ENCODE measurements at places on chromosomes 6 and 20.

DNA sequence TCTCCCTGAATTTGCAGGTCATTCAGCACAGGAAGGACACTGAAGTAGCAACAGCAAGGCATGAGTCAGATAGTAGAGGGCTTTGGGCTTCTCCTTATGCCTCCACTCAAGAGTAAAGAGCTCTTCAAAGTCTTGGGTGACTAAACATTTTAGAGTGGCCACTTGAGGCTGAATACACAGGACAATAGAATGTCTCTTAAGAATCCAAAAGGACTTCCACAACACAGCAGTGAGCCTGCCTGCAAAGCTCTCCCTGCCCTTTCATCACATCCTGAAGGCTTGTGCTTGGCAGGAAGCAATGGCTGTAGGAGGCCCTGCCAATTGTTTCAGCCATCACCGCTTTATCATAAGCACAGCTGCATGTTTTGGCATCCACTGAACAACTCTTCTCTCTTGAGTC lies 36.8 kb downstream of the FOXQ1 start:
- no peak for DNase-seq

GRCh38 chr6:158285656-158286021 lies 26.6 kb upstream of the TULP4 start:
- no peak for DNase-seq

- DNase-seq = no peak
Measured at GRCh38 chr6:36053878-36054277, 26.3 kb downstream of the MAPK14 start.

GRCh38 chr20:53828088-53828681 lies 234.5 kb upstream of the ZNF217 start:
- DNase-seq = no peak

DNA sequence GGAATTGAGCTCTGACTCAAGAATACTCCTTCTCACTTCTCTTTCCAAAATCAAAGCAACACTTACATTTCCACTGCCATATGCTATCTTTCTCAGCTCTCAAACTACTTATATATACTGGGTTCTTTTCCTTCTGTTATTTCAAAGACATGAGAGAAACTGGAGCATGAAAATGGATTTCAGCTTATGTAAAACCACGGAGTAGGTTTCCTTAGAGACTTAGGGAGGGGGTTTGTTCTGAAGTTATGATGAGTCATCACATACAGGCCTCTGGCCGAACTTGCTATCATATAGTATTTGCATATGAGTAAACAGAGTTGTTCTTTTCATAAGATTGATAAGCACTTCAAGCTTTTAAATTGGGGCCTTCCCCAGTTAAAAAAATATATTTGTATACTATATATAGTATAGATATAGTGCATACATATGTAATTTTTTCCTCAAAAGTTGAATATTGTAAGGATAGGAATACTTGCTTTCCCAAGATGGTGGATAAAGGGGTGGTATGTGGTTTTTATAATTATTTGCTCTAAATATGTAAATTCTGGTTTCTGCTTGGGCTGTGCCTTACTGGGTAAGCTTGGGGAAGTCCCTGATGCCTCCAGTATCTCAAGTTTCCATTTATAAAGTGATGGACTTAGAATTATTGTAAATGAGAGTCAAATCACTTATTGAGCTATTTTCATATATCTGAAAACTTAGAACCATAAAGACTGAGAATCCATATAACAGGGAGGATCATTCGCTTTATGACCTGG lies 273.9 kb downstream of the RFPL4B start:
- DNase-seq = no peak

DNA sequence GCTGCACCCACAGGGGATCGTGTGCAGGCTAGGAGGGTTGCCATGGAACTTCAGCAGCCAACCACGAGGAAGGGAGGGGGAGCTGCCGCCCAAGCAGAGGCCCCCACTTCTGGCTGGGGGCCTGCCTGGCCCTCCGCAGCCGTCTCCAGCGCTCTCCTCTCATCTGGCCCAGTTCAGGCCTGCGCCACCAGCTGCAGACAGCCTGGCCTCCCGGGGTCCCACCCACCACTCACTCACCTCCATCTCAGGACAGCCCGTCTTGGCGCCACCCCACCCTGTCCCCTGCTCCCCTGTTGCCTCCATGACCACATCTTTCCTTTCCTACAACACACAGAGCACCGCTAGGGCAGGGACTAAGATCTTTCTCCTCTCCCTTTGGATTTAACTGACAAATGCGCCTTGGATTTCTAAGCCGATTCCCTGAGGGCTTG lies 98.7 kb downstream of the ANKRD60 start:
- DNase-seq = no peak

GRCh38 chr20:45523821-45524220 lies 8.4 kb upstream of the SPINT3 start:
- DNase-seq = no peak

- no peak for DNase-seq
Measured at GRCh38 chr20:13865156-13865555, 80.3 kb downstream of the NDUFAF5 start.

- no peak for DNase-seq
Measured at GRCh38 chr6:26575494-26575939, 21.2 kb upstream of the ABT1 start.

DNA sequence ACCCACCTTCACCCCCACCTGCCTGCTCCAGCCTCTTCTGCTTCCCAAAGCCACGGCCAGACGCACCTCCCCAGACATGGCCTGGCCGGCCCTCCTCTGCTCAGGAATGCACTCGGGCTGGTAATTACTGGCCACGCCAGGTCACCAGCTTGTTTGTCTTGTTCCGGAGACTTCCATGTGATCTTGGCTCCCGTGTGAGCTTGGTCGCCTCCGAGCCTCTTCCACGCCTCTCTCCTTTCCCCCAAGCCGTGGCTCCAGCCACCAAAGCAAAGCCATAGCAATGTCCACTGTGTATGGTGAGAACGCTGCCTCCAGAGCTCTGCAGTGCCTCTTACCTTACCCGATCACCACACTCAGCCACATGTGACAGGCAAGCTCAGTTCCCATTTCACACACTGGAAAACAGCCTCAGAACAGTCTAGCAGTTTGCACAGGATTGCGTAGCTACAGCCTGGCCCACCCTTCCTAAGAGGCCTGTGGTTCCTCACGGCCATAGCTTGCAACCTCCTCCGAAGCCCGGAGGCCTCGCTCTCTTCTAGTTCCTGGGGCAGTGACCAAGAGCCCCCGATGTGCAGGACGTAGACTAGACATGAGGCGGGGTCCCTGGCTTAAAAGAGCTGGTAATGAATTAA lies 48.1 kb upstream of the AFDN start:
- DNase-seq = no peak

GRCh38 chr20:21302664-21303060 lies 469 bp upstream of the XRN2 start:
- no peak for DNase-seq

GRCh38 chr6:141833001-141833655 lies 299.6 kb upstream of the GJE1 start:
- DNase-seq = no peak

DNA sequence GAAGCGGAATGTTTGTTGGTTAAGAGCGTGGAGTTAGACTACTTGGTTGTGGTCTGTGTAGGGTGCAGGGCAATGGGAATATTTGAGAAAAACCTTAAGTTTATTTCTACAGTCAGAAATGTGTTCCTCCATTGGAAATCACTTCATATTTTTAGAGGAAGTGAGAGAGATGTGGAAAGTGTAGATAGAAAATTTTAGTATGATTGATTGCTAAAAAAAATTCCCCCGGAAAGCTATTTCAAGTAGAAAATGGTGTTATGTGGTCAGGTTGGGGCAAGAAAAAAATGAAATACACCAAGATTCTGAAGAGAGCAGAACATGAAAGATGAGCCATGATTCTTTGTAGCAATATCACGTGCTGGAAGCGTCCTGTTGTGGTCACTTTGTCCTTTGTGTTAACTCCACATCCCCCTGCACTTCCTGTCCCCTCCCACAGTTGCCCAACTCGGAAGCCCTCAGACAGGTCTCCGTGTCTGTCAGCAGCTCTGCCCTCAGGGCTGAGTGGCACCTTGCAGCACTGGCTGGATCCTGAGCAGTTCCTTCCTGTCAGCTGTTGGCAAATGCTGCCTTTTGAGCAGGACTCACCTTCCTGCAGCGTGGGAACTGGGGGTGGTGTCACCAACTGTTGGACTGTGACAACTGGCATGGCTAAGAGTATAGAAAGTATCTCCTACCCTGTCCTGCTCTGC lies 137.5 kb upstream of the SLC24A3 start:
- no peak for DNase-seq

DNA sequence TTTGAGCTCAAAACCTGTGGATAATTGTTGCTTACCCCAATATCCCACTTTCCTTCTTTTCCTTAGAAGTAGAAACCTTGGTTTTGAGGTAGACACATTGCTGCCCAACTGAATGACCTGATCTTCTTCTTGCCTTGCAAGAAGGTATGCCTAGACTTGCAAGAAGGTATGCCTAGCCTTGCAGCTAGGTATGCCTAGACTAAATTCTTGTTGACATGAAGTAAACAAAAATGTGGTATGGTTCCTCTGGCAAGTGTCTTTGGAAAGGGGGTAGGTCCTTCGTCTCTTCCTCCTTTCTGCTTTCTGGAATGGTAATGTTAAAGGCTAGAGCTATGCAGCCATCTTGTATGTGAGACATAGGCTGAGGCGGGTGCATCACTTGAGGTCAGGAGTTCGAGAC lies 129.2 kb downstream of the GMPR start:
- no peak for DNase-seq

- no peak for DNase-seq
Measured at GRCh38 chr20:57150559-57150958, 115.9 kb downstream of the BMP7 start.

GRCh38 chr6:2715737-2716136 lies 35.0 kb downstream of the MYLK4 start:
- DNase-seq = no peak

DNA sequence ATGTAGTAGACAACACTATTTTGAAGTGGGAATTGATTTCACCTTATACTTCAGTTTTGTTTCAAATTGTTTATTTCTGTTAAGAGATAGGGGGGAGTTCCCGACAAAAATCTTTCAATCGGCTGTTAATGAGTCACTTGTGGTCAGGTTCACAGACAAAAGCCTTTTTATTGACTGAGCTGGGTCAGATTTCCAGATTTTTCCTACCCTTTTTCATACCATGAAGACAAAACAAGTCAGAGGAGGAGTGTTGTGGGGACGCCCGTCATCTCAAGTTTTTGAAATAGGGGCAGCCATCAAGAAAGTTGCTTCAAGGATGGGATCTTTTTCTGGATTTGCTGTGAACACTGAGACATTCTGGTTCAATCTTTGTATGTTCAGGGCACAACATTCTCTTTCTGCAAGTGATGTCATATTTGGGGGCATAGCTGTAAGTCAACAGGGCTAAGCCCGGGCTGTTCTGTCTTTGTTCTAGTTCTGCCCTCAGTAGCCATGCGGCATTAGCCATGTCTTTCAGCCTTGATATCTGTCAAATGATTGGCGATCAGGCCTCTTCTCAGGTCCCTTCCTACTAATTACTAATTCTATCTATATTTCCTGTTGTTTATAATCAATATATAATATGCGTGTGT lies 496.0 kb upstream of the MARCKS start:
- no peak for DNase-seq

DNA sequence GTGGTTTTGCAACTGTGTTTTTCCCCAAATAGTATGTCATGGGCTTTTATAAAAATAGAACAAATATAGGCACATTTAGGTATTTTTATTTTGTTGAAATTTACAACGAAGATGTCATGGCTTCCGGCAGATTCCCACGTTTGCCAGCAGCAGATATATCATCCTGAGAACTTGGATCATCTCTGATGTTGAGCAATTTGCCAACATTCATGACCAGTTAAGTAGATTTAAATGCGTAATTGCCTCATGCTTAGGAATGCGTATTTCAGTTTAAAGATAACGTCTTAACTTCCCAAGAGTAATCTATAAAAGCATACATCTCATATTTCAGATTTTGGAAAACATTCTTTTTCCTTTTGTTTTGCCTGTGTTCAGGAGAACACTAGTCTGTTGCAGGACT lies 457.8 kb downstream of the QKI start:
- no peak for DNase-seq

GRCh38 chr20:59414936-59415623 lies 114.7 kb downstream of the EDN3 start:
- no peak for DNase-seq

DNA sequence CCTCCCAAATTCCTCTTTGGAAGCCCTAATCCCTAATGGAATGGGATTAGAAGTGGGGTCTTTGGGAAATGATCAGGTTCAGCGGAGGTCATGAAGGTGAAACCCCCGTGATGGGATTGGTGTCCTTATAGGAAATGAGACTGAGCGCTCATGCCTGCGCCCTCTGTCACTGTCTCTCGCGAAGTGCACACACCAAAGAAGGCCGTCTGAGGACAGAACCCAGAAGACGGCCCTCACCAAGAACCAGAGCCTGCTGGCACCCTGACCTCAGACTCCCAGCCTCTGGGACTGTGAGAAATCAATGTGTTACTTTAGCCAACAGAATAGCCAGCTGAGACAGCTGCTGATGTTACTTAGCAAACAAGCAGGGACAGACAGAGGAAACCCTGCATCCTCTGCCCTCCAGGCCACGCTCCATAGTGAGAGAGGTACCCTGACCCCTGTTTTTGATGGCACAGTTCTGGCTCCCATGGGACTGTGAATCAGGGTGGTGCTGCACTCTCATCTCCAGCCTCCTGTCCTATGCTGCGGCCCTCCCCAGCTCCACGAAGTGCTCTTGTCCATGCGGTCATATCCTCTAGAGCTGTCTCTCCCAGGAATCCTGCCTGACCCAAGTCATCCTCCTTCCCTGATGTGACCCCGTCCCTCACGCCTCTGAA lies 369.3 kb downstream of the ZFAND3 start:
- no peak for DNase-seq

- no peak for DNase-seq
Measured at GRCh38 chr20:64212755-64213154, 42.8 kb upstream of the PCMTD2 start.

All from activated naive CD4-positive, alpha-beta T cell treated with anti-CD3 and anti-CD28 coated beads, Interleukin-2, amount 50 U/mL, for 16 hours (primary cell).